Hematopoietic multipotent progenitor cell treated with erythropoietin and hydrocortisone succinate and interleukin-3 and kit ligand, for 6 days (in vitro differentiated cells): ENCODE measurements at places on chromosomes 7 and 10.

DNA sequence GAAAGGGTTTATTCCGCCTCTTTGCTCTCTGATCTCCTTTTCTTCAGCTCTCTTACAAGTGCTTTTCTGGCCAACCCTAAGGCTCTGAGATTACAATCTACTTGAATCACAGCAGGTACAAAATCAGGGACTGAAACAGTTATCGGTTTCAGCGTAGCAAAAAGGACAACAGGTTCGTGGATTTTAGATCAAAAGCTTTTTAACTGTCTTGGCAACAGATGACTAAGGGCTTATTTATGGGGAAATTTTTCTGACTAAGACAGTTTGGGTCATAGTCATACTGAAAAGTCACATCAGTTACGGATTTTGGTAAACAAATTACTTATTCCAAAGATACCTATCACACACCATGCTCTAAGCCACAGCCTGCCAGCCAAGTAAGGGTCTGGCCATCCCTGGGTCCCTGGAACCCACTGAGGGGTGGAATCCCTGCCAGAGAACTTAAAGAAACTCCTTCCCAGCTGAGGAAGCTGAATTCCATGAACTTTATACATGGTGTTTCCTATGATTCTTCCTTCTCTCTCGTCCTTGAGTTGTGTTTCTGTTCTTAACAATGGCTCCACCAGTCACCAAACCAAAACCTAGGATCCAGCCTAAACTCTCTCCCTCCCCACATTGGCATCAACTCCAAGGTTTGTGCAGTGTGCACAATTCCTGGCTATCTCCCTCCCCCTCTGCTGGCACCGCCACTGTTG is 169.3 kb downstream of the FAM107B start:
- DNase-seq, result no peak

GRCh38 chr10:91307489-91307888 is 87.0 kb downstream of the PCGF5 start:
- no peak for DNase-seq

GRCh38 chr7:50276483-50276882 is 28.0 kb upstream of the IKZF1 start:
- peak; percentile 83 for DNase-seq

GRCh38 chr7:133081119-133081598 is 731 bp downstream of the CHCHD3 start:
- DNase-seq, result peak; percentile 83

DNA sequence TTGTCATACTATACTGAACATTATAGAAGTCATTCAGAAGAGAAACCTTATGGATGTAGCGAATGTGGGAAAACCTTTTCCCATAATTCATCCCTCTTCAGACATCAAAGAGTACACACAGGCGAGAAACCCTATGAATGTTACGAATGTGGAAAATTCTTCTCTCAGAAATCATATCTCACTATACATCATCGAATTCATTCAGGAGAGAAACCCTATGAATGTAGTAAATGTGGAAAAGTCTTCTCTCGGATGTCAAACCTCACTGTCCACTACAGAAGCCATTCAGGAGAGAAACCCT is 19.4 kb downstream of the RBAK start:
- no peak for DNase-seq

- DNase-seq, result no peak
Measured at GRCh38 chr10:113026679-113027078, 76.6 kb downstream of the TCF7L2 start.

GRCh38 chr7:15675379-15675778 is 11.1 kb downstream of the MEOX2 start:
- no peak for DNase-seq

- no peak for DNase-seq
Measured at GRCh38 chr7:158343936-158344455, 243.6 kb downstream of the PTPRN2 start.

DNA sequence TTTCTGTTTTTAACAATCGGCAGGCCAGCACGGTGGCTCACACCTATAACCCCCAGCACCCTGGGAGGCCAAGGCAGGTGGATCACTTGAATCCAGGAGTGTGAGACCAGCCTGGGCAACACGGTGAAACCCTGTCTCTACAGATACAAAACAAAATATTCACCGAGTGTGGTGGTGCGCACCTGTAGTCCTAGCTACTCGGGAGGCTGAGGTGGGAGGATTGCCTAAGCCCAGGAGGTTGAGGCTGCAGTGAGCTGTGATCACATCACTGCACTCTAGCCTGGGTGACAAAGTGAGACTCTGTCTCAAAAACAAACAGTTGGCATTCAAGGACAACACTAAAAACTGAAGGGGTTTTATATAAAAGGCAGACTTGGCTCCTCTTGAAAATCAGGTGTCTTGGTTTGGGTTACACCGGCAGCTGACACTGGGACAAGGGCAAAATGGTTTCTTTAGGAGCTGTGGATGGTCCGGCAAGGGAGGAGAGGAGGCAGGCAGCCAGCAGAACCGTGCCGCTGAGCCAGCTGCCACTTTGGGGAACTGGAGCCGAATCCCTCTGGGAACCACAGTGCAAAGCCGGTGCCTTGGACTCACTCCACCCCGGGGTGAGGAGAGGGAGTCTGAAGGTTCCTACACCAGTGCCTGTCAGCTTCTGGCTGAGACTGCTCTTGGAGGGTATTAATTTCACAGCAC is 52.6 kb downstream of the CHST3 start:
- no peak for DNase-seq

- DNase-seq, result peak; percentile 40
Measured at GRCh38 chr7:155763691-155764437, 48.4 kb downstream of the SHH start.

DNA sequence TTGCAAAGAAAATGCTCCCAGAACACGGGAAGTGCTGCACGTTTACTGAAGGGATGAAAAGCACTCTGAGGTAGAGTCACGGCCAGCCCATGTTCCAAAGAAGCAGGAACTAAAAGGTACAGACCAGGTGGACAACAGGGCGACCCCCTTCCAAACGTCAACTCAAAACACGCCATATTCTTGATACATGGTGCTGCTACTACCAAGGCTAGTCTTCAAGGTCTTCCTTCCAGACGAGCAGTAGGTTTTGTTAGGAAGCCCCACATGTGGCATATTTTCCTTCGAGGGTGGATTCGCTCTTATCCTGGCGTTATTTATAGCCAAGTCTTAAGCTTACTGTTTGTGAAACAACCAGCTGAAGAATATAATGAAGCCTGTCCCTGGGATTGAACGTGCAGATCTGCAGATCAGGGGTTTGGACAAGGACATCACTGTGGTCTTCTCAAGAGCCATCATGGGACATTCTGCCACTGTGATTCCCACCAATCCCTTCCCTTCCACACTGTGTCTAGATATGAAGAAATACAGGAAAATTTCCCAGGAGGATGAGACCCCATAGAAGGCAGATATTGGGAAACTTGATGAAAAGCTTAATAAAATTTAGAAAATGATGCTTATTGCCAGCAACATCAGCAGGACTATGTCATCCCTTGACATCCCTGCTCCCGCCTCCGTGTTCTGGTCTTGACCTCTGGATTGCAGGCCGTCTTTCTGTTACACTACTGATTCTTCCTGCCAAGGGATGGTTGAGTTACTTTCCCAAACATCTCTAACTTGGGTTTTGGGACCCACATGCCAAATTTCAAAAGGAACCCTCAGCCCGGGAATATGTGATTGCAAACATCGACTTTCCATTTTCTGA is 734.4 kb downstream of the PARD3 start:
- no peak for DNase-seq

- DNase-seq, result peak; percentile 95
Measured at GRCh38 chr7:100803398-100804161, 23.7 kb downstream of the EPHB4 start.

GRCh38 chr10:58515291-58515941 is 2.7 kb downstream of the BICC1 start:
- DNase-seq, result no peak

DNA sequence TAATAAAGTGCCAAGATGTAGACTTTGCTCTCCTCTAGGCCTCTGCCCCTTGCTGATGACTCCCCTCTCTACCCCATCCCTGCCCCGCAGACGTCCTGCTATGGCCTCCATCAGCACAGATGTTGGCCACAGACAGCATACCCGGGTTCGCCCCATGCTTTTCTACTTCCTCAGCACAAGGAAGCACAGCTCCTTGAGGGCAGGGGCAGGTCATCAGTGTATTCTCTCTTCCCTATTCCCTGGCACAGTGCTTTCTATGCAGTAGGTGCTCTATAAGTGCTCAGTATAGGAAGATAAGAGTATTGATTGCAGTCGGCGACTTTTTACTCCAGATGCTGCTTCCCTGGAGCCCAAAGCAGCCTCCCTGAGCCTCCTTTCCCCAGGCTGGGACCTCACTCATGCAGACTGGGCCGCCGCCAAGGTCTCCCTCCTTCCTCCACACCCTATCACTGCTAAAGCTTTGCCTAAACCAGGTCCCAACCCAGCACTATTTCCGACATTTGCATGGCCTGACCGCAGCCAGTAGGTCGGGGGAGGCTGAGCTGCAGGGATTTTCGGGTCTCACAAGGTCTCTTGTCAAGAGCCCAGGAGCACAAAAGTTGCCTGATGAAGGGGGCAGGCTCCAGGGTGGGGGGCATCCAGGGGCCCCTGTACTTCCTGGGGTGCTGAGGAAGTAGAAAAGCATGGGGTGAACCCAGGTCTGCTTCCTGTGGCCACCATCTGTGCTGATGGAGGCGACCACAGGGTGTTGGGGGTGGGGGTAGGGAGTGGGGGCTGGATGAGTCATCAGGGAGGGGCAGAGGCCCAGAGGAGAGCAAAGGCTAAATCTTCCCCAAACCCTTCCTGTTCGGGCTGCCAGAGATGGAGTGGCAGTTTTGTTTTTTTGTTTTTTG is 8.0 kb downstream of the CALHM3 start:
- DNase-seq, result peak; percentile 82

- no peak for DNase-seq
Measured at GRCh38 chr7:101606498-101606923, 22.6 kb downstream of the MYL10 start.

DNA sequence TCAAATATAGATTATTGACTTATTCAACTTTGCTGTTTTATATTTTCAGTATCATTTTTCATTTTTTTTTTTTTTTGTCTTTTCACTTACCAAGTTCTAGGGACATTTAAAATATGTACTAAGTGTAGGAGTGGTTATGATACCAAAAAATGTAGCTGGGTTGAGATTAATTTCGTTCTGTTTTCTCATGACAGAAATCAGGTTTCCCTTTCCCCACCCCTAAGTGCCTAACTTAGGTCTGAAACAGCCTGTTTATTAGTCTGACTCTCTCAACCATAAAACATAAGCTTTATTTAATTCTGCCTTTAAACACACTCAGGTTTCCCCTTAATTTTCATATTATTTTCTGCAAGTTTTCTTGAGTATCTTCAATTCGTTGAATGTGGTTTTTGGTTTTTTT is 22.1 kb downstream of the TMEM106B start:
- DNase-seq, result no peak

DNA sequence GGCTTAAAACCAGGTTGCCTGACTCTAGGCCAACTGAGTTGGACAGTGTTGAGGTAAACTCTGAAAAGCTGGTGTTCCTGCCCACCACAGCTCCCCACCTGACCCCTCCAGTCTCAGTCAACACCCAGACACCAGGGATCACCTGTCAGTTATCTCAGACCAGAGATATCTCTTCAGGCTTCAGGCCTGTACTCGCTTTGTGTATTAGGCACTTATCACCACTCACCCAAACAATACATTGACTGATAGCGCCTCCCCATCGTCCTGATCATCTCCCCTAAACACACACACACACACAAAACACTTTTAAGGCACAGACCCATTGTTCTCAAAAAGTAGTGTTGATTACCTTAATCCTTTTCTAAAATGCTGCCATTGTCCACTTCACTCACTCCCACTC is 111.5 kb downstream of the PLCE1 start:
- no peak for DNase-seq

DNA sequence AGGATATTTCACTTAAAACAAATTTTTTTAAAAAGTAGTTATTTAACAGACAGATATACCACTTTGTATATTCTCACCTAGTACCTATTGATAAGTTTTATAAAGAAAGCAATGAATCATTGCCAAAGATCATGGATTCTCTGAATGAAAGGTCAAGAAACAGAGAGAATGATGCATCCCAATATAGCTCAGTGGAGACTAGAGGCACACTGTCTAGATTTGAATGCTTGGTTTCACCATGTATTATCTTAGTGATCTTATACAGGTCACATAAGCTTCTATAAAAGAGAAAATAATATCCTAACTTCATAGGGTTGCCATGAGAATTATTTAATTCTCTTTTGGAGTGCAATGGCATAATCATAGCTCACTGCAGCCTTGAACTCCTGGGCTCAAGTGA is 87.0 kb upstream of the LRRN3 start:
- no peak for DNase-seq

DNA sequence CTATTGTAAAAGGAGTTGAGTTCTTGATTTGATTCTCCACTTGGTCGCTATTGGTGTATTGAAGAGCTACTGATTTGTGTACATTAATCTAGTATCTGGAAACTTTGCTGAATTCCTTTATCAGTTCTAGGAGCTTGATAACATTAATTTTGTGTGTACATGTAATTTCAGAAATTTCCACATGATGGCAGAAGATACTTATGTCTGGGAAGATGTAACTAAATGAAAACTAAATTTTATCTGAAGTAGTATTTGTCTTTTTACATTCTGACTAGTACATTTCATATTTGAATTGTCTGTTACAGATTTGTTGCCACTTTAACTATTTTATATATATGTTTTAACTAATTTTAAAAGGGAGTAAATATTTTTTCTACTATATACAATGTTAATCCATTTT is 27.6 kb downstream of the SDHAF3 start:
- DNase-seq, result peak; percentile 68

DNA sequence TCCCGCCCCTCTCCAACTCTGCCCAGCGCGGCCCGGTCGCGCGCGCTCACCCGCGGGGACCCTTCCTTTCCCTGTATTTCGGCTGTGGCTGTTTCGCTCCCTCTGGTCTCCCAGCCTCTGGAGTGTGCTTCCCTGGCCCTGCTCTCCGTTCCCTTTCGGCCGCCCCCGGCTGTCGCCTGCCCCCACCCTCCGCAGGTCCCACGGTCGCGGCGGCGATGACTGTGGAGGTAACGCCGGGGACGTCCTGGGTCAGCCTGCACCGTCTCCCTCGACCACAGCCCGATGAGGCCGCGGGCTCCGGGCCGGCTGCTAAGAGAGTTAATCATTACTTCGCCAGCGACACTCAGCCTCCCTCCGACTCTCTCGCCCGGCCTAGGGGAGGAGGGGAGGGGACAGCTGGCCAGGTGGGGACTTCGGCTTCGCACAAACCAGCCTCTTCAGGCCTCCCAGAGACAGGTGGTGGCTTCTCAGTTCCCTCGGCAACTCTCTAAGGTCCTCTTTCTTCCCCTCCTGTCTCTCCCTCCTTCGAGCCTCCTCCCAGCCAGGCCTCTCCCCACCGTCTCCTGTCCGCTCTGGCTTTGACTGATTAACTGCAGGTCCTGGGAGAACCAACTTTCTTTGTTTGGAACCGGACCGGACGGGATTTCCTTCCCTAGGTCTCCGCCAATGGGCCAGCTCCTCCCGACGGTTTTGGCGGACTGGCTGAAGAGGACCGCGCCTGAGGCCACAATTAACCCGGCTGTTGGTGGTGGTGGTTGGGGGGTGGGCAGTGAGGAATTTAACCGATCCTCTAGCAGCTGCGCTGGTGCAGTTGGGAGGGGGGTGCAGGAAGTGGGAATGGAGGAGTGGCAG is 5.6 kb upstream of the PAX2 start:
- no peak for DNase-seq
